ENCODE measurements at places on chromosomes 3 and 15.

GRCh38 chr3:31777092-31777491 lies 204.0 kb downstream of the OSBPL10 start:
- DNase-seq: no peak

- no peak for DNase-seq
These were observed 38.8 kb downstream of the SLC12A1 start for GRCh38 chr15:48244921-48245320.

DNA sequence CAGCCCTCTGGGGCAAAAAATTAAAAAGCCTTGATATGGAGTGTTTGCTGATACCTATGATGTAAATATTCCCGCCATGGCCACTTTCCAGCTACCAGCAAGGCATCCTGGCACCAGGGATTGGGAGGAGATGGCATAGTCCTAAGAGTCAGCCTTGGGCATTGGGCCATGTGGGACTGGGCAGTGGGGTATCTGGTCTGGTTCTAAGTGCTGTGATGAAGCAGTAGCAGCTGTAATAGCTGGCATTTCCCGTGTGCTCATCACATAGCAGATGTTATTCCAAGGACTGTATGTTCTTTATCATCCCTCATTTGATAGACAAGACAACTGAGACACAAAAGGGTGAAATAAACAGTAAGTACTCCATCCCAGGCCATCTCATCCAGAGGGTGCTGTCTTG lies 6.9 kb upstream of the SACM1L start:
- no peak for DNase-seq

GRCh38 chr3:31635545-31635944 lies 102.8 kb downstream of the STT3B start:
- DNase-seq: no peak

DNA sequence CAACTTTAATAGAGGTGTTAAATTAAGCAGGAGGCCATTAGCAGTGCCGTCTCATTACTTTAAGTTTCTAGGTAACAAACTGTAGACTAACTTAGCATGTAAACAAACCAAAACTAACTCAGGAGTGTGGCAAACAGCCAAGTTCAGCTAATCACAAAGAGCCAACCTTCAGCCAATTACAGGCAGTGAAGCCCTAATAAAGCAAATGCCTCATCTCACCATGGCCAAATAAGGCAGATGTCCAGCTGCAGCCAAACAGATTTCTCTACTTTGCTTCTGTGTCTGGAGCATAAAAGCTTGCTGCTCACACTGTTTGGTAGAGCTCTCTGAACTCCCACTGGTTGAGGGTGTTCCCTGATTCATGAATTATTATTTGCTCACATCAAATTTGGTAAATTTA lies 835.4 kb upstream of the GBE1 start:
- DNase-seq: no peak
